H1 (cell line): ENCODE measurements at places on chromosomes 4 and X.

DNA sequence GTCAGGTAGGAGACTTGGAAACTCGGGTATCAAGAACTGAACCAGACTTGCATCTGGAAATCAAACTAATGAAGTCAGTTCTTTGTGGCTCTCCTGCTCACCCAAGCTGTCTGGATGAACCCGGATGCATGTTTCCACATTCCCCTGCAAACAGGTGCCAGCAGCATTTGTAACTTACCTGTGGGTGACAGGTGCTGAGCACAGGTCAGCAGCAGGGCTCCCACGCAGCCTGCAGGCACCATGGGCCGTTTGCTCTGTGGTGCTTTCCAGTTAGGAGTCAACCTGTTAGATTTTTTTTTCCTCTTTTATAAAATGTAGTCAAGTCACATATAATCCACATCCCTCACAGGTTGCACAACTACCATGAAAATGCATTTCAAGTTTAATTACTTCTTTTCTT lies 385.6 kb upstream of the ADGRL3 start:
- no peak for DNase-seq

GRCh38 chr4:136731025-136731424 lies 801.3 kb downstream of the PCDH18 start:
- DNase-seq: no peak

- DNase-seq: no peak
Observed at GRCh38 chrX:129768586-129769466, 10.9 kb upstream of the SASH3 start.

GRCh38 chr4:53755656-53756055 lies 164.4 kb upstream of the LNX1 start:
- DNase-seq: no peak

DNA sequence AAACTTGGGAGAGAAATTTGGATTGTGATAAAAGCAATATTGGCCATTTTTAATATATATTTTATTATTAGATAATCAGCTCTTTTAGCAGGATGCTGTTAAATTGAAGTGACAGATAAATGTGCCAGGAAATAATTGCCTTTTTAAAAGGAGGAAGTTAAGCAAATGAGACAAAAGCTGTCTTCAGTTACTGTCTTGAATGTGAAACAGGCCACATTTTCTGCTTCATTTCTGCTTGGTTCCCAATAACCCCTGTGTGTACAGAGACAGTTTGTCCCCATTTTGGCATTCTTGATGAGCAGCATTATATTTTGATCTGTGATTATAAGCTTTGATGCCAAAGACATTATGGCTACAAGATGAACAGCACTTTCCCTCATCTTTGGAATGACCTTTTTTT lies 953 bp downstream of the EPGN start:
- no peak for DNase-seq

GRCh38 chr4:7649741-7650531 lies 215.2 kb upstream of the PSAPL1 start:
- no peak for DNase-seq

DNA sequence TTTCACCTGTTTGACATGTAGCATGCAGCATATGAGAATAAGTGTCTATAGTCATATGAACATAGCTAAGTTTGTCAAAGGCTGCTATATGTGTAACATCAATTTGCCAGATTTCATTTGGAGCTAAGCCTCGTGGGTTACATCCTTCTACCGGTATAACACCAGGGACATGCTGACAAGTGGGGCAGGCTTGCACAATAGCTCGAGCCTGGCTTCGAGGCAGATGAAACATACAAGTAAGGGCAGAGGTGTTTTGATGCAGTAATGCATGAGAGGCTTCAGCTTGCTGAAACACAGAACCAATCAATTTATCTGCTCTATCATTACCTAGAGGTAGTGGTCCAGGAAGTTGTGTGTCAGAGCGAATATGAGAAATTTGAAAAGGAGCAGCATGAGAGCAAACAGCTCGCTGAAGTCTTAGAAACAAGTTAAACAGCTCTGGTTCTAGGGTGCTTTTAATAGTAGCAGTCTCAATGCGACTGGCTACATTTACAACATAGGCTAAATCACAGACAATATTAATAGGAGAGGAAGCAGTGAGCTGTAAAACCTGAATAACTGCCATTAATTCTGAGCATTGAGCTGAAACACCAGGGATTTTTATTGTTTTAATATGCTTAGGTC lies 14.9 kb upstream of the UGDH start:
- DNase-seq: no peak

DNA sequence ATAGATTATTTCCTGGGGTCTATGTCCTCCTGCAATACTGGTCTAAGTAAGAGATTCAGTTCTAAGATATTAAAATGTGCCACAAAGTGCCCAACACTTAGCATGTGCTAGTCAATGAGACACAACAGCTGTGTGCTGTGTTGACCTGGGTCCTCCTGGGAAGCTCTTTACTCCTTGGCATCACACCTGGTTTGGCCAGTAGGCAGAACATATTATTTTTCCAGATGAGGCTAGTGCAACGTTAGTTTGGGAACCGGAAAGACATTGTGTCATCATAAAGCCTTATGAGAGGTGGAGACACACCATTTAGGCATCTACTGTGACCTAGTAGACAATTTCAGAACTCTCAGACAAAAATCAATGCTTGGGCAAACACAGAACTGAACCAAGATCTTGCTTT lies 197.8 kb downstream of the MID1IP1 start:
- no peak for DNase-seq

DNA sequence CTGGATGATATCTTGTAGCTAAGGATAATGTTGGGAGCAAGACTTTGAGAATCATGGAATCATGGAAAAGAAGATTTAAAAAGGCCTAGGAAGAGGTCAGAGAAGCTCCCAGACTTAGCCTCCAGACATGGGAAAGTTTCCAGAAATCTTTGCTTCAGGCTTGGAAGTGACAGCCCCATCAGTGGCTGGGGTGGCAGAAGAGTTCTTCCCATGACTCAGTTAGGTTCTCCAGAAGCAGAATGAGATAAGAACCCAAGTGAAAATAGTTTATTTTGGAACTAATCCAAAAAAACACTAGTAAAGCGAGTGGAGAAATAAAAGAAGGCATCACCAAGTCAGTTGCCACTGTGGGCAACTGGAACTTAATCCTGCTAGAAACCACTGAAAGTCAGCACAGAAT lies 506.9 kb downstream of the MID1IP1 start:
- no peak for DNase-seq

GRCh38 chr4:158783785-158784184 lies 15.0 kb downstream of the FNIP2 start:
- no peak for DNase-seq

DNA sequence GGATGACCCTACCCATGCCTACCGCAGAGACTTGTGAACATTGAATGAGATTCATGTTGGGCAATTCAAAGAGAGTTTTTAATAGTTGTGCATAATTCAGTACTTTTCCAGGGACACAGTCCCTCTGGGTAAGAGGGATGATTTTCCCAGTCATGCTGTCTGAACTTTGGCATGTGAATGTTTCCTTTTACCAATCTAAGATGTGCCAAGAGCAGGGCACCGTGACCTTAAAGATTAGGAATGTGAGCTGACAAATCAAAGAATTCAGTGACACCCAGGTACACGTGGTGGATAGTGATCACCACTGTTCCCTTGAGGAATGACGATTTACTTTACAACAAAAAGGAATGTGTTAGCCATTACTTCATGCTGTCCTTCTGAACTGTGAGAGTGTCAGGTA lies 515.6 kb downstream of the PPARGC1A start:
- DNase-seq: no peak

DNA sequence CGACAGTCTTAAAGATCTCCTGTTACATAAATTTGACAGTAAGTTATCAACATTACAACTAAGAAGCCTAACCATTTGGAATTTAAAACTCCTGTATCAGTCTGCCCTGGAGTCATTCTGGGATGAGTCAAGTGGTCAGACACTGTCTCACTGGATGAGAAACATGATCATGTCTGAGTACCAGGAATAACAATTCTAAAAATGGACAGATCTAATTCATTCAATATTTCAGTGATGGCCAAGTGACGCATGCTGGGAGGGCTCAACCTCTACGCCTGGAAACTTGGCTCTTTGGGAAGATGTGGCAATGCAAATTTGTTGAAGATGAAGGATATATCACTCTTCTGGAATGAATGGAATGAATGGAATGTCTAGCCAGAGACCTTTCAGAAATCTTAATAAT lies 1427.2 kb downstream of the STIM2 start:
- DNase-seq: no peak

DNA sequence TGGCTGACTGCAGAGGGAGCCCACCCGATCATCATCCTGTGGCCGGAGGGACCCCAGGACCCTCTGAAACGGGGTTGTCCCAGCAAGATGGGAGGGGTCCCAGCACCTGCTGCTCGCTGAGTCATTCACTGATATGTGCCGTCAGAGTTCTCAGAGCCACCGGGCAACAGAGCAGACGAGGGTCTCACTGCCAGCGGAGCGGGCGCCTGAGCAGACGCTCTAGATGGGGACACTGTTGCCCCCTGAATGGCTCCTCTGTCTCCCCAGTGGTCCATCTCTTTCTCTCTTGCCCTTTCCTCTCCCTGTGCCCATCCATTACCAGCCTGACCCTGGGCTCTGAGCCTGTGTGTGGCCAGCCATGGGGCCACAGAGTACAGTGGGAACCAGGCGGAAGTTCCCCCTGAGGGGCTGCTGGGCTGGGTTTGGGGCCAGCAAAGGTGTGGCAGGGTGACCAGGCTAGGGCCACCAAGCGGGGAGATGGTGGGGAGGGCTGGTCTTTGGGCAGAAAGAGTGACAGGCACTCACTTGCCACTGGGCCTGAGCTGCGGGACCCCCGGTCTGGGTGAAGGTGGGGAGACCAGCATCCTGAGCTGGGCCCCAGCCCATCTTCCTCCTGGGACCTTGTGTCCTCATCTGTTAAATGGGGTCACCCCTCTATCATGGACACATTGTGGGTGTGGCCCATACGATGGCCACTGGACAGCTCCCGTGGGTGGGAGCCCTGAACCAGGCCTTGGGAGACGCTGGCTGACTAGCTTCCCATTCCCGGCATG lies 90.9 kb downstream of the HMX1 start:
- no peak for DNase-seq

DNA sequence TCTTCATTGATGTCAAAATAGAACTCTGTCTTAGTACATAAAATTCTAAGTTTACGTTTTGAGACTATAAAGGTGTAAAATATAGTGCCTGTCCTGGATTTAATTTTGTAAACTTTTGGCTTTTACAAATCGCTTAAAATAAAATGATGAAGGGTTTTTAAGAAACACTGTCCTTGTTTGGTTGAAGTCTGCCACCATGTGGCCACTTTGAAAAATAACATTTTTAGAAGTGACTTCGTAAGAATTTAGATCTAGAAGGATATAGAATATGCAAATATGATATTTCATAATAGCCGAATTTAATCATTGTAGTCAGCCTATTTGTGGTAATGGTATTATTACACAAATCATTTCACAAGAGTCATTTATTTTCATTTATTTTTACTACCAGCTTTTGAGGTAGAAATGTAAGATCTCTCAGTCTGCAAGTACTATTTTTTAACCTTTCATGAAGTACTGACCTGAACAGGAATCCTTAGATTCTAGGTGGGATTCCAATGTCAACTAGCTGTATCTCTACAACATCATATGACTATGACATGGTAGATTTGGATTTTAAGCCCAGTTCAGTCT lies 31.0 kb upstream of the FAT4 start:
- DNase-seq: no peak

- DNase-seq: no peak
Observed at GRCh38 chr4:65393078-65393477, 277.2 kb downstream of the EPHA5 start.

- DNase-seq: no peak
Observed at GRCh38 chr4:169114341-169114974, 104.4 kb upstream of the CBR4 start.

DNA sequence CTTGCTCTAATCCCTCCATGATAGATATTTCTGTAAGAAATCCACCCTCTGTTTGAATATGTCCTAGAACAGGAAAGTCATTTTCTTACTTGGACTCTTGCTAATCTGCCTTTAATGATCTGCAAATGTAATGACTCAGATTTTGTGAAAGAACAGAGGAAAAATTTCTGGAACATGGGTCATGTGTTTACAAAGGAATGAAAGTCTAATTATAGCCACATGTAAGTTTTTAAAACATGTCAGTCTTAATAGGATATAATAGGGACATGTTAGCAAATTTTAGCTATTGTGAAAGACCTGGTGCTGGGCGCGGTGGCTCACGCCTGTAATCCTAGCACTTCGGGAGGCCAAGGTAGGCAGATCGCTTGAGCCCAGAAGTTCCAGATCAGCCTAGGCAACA lies 47.6 kb downstream of the GRK4 start:
- DNase-seq: no peak

DNA sequence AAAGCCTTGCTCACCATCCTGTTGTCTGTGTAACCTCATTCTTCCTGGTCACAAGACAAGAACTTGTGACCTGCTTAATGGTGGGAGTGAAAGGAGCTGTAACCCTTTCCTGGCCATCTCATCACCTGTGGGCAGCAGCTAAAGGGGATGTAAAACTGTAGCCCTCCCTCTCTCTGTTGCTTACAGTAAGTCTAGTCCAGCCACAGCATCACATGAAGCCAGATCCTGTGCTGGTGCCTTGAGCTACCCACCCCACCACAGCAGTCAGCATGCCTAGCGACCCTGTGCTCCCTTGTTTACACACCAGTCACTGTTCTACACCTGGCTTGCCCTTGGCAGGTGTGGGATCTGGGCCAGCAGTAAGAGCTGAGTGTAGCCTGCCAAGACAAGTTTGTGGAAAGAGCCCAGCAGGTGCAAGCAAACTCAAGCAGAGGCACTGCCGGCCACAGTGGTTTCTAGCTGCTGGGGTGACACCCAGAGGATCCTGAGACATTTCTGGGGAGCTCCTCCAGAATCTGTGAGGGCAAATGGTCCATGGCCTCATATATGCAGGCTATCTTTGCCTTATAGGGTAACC lies 41.0 kb downstream of the UGT2B28 start:
- DNase-seq: no peak

DNA sequence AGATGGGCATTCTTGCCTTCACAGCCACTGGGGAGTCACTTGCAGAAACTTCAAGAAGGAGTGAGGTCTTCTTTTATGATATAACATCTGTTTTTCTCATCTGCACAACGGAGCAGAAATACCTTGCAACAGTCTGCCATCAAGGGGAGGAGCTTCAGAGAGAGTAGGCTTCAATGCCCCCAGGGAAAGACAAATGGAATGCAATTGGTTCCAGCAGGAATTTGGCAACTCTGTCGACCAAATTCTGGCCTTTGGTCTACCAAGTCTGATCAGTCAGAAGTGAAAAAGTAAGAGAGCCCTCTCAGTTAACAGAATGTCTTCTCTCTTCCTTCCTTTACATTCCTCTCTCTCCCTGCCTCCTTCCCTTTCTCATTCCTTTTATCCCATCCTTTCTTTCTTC lies 229.3 kb downstream of the IDS start:
- DNase-seq: no peak

DNA sequence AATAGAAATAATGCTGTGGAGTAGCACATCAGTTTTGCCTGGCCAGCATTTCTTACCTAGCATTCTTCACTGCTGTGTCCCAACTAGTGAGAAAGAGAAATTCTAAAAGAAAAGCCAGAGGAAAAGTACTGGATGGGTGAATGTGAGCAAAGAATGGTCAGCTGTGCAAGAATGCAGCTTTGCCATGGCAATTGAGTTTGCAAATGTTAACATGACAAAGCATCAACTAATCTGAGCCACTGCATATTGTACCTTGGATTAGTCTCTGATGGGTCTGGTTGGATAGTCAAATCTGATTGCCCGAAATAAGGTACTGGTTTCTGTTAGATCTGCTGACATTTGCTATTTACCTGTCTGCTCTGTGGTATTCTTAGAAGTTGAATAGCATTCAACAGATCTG lies 38.7 kb downstream of the ADD1 start:
- DNase-seq: no peak
